ENCODE measurements at places on chromosomes 2 and 18.

GRCh38 chr2:7683708-7684107 lies 766.5 kb downstream of the RNF144A start:
- no peak for DNase-seq

DNA sequence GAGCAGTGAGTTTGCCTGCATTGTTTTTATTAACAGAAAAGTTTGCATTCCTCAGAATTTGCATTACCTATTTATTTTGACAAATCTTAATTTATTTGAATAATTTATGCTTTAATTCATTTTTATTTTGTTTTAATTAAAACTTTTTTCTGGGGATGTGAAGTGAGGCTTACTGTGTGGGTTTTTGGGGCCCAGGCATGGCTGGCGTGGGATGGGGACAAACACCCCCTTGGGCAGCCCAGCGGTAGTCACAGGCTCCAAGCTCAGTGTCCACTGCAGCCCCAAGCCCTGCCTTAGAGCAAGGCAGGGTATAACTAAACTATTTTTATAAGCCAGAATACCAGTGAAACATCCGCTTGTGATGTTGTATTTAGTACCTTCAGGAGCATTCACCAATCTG lies 95.7 kb upstream of the PXDN start:
- DNase-seq: no peak

- no peak for DNase-seq
These were observed 536 bp downstream of the VPS54 start for GRCh38 chr2:64018701-64019082.

DNA sequence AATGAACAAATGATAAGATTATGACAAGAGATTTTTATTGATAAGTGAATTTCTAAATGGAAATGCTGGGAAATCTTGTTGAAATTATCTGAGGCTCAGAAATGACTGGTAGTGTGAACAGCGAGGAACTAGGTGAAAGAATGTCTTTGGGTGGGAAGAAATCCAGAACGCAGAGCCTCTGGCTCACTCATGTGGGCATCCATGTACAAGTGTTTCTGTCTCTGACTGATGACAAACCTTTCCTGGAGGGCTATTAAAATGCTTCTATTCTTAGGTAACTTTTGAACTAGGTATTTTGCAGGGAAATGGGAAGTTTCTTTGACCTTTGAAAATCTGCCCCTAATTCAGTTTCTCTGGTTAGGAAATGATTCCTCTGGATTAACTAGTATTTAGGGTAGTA lies 598.6 kb downstream of the SLC4A3 start:
- DNase-seq: no peak

DNA sequence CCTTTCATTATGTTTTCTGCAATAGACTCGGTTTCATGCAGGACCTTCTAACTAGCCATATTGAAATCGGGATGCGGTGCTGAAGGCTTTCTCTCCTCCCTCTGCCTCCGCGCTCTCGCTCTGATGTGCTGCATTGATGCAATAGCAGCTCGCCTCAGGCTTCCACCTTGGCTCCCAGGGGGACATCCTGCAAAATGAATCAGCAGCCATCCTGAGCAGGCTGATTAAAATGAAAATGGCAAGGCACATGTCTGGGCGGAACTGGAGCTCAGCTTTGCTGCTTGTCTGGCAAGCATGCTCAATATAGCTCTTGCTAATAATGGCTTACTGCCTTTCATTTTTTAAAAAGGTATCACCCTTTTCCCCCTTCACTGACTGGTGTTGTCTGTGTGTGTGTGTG lies 806 bp upstream of the MYT1L start:
- DNase-seq: no peak

DNA sequence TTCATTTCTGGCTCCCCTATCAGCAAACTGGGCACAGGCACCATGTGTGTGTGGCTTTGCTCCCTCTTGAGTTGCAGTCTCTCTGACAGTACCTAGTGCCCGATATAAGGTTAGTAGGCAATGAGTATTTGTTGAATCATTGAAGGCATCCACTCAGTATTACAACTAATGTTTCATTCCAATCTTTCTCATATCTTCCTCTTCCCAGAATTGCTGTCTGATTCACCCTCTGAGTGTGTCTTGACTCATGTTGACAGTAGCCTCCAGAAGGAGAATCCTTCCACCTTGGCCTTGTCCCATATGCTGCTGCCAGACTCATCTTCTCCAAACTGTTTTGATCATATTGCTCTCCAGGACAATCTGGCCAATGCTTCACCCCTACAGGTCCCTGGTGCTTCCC lies 202.5 kb downstream of the LRRTM1 start:
- DNase-seq: no peak

GRCh38 chr2:218276986-218277755 lies 6.9 kb downstream of the PNKD start:
- no peak for DNase-seq

DNA sequence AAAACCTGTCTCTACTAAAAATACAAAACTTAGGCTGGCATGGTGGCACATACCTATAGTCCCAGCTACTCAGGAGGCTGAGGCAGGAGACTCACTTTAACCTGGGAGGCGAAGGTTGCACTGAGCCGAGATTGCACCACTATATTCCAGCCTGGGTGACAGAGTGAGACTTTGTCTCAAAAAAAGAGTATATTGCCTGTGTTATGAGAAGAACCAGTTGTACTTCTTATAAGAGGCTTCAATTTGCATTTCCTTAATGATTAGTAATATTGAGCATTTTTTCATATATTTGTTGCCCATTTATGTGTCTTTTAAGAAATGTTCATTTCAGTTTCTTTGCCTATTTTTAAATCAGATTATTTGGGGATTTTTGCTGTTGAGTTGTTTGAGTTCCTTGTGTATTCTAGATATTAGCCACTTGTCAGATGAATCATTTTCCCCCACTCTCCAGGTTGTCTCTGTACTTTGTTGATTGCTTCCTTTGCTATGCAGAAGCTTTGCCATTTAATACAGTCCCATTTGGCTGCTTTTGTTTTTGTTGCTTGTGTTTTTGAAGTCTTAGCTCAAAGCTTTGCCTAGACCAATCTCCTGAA lies 75.8 kb upstream of the LRPPRC start:
- no peak for DNase-seq

DNA sequence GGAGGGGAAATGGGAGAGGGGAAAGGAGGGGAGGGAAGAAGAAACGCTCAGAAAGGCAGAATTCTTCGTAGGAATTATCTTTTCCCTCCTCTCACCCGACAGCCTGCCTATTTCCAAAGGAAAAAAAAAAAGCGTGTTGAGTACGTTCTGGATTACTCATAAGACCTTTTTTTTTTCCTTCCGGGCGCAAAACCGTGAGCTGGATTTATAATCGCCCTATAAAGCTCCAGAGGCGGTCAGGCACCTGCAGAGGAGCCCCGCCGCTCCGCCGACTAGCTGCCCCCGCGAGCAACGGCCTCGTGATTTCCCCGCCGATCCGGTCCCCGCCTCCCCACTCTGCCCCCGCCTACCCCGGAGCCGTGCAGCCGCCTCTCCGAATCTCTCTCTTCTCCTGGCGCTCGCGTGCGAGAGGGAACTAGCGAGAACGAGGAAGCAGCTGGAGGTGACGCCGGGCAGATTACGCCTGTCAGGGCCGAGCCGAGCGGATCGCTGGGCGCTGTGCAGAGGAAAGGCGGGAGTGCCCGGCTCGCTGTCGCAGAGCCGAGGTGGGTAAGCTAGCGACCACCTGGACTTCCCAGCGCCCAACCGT lies at the start of gene GAD1:
Gene GAD1, plus strand, starts transcription at position 384 of the 589 bp plus-strand sequence. CDS start 1,705 bp downstream, outside the sequence.
- peak; percentile 59 for DNase-seq

GRCh38 chr18:8766559-8767293 lies 61.4 kb downstream of the MTCL1 start:
- DNase-seq: no peak

- no peak for DNase-seq
These were observed 86.4 kb upstream of the MYCN start for GRCh38 chr2:15853903-15854302.
